ENCODE measurements at places on chromosomes 13 and 19. TPM values are rescaled to one million over a fixed set of nuclear protein-coding genes. Genes with fewer than 3 reads are reported as not detected.

CCL25 gene
- 0.78 TPM for total RNA-seq

DLL3 gene
- total RNA-seq: not detected

- no peak overlapping the region for H3K4me3 ChIP-seq
- no peaks in the 10 kb centered on the region for H3K36me3 ChIP-seq
- H3K4me1 ChIP-seq: peaks cover 5% of the 10 kb centered on the region
- H3K27ac ChIP-seq: no peak overlapping the region
- no peaks in the 10 kb centered on the region for H3K27me3 ChIP-seq
Measured at GRCh38 chr13:111228262-111229144, 91.9 kb upstream of the TEX29 start.

GRCh38 chr13:61608138-61608537, 192.5 kb upstream of the PCDH20 start:
- no peak overlapping the region for H3K4me3 ChIP-seq
- no peak overlapping the region for H3K27ac ChIP-seq
- no peak for DNase-seq
- no peaks in the 10 kb centered on the region for H3K4me1 ChIP-seq
- no peaks in the 10 kb centered on the region for H3K36me3 ChIP-seq
- no peaks in the 10 kb centered on the region for H3K27me3 ChIP-seq

GRCh38 chr13:46633416-46633815, 80.4 kb downstream of the LRCH1 start:
- no peak overlapping the region for H3K4me3 ChIP-seq
- H3K4me1 ChIP-seq: peaks cover 32% of the 10 kb centered on the region
- H3K27ac ChIP-seq: no peak overlapping the region
- no peak for DNase-seq
- no peaks in the 10 kb centered on the region for H3K36me3 ChIP-seq

Measured in adrenal gland (tissue), 19 donors.